ENCODE measurements at places on chromosomes 12 and 14. TPM values are rescaled to one million over a fixed set of nuclear protein-coding genes. Genes with fewer than 3 reads are reported as not detected.

RPL10L gene
- not detected for total RNA-seq

ERP27 gene
- 1.9 TPM for total RNA-seq

PLA2G1B gene
- total RNA-seq, result 1.8 TPM

DCAF5 gene
- 41.3 TPM for total RNA-seq

DNA sequence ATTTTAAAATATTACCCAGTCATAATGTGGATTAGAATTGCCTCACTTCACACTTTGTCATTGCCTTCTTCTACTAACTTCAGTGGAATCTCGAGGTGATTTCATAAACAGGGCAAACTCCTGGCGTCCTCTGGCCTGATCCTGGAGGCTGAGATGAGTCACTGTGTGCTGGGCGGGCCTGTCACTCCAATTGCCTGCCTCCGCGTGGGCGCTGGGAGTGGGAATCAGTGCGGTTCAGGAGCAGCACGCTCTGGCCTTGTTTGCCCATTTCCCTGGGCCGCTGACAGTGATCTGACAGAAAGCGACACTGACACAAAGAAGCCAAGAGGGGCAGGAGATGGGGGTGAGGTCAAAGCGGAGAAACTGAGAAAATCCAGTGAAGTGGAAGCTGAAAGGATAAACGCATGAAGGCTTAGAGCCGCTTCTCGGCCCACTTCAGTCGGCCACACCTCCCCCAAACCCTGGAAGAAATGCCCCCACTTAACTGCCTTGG is 29.7 kb downstream of the LGR5 start:
- no peak for DNase-seq

All from ovary (tissue), 10 donors.